ENCODE measurements at places on chromosomes 3 and 15.

- DNase-seq: no peak
These were observed 247.6 kb downstream of the CHST2 start for GRCh38 chr3:143367171-143367570.

DNA sequence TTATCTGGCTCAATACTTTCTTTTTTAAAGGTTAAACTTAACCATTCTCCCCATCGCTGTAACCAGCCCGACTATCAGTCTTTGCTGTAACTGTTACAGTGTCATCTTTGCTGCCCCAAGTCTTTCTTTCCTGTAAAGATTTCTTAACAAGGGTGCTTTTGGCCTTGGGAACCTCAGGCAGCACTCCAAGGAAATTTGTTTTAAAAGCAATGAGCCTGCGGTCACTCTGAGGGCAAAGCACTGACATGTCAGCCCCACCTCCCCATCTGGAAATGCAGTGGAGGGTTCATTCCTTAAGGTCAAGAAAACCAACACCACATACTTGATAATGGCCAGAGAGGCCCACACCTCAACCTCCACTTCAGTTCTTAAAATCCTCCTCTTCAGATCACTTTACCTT lies 3.2 kb downstream of the TRANK1 start:
- no peak for DNase-seq

DNA sequence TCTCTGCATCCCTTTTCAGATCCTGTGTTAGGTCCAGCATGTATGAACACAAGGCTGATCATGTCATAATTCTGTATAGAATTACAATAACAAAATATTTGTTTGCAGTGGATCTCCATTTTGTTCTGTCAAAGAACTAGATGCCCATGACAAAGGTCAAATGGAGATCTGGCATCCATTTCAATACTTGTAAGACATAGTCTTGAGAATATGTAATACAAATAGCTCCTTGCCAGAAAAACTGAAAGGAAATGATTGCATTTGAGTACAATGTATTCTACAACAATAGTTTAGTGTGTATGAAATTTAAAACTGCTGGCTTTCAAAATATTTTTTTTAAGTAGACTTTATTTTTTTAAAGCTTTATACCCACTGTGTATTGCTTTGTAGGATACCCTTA lies 101.1 kb downstream of the CMSS1 start:
- DNase-seq: no peak

GRCh38 chr15:20358779-20359414 lies 182.7 kb downstream of the GOLGA6L6 start:
- no peak for DNase-seq

DNA sequence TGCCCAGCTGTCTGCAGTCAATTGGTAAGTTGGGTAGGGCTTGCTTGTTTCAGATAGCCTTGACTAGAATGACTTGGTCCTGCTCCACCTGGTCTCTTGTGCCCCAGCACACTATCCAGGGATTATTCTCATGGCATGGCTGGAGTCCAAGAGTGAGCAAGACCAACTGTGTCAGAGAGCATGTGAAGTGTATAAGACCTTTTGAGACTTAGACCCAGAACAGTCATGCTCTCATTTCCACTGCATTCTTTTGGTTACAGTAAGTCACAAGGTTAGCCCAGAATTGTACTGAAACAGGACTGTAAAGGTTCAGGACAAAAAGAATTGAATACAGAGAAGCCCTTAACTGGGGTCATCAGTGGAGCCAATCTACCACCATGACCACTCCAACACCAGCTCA lies 650.8 kb upstream of the ADAMTS9 start:
- no peak for DNase-seq

DNA sequence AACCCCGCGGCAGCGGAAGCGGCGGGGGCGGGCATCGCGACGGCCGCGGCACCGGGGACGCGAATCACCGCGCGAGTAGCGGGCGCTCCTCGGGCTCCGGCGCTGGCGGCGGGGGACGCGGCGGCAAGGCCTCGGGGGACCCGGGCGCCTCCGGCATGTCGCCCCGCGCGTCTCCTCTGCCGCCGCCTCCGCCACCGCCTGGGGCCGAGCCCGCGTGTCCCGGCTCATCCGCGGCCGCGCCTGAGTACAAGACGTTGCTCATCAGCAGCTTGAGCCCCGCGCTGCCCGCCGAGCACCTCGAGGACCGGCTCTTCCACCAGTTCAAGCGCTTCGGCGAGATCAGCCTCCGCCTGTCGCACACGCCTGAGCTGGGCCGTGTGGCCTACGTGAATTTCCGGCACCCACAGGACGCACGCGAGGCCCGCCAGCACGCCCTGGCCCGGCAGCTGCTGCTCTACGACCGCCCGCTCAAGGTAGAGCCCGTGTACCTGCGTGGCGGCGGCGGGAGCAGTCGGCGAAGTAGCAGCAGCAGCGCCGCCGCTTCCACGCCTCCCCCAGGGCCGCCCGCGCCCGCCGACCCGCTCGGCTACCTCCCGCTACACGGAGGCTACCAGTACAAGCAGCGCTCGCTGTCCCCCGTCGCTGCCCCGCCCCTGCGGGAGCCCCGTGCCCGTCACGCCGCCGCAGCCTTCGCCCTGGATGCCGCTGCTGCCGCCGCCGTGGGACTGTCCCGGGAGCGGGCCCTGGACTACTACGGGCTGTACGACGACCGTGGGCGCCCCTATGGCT lies 675 bp downstream of the RBM15B start:
- DNase-seq: peak; percentile 62

DNA sequence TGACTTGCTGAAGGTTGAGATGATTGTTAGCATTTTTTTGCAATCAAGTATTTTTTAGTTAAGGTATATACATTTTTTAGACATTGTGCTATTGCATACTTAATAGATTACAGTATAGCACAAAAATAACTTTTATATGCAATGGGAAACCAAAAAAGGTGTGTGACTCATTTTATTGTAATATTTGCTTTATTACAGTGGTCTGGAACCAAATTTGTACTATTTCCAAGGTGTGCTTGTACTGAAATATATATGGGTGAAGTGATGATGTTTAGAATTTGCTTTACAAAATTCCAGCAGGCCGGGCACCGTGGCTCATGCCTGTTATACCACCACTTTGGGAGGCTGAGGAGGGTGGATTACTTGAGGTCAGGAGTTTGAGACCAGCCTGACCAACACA lies 29.1 kb upstream of the TBC1D23 start:
- no peak for DNase-seq

DNA sequence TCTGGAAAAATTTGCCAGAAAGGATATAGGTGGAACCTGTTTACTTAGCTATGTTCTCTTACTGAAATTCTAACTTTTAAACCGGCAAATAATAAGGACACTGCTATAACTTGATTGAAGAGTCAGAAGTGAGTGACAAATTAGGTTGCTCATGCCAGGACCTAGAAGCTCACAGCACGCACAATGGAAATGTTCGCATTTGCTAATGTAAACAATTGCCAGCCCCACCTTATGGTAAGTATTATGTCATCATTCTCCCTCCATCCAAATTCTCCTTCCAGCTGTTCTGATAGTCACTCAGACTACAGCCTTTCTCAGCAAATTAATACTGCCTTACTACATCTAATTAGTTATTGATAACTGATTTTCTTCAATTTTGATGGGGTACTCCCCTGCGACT lies 4.8 kb upstream of the STXBP5L start:
- DNase-seq: no peak

GRCh38 chr3:177361081-177361938 lies 164.0 kb upstream of the TBL1XR1 start:
- no peak for DNase-seq

GRCh38 chr15:89857673-89858072 lies 36.1 kb downstream of the AP3S2 start:
- DNase-seq: no peak

- no peak for DNase-seq
These were observed 34.9 kb downstream of the TMEM39A start for GRCh38 chr3:119428538-119428937.
